ENCODE measurements at places on chromosomes 12 and 14. TPM values are rescaled to one million over a fixed set of nuclear protein-coding genes. Genes with fewer than 3 reads are reported as not detected.

Gene SLC5A8
- total RNA-seq = not detected

Gene IFNG-AS1
- not detected for total RNA-seq

Gene LIN7A
- 1.0 TPM for total RNA-seq

Gene ERBB3
- total RNA-seq = 74.8 TPM

Gene MIS18BP1
- total RNA-seq = 18.8 TPM

Gene SCN8A
- 4.9 TPM for total RNA-seq

Gene GALNT6
- 9.3 TPM for total RNA-seq
